ENCODE measurements at places on chromosomes 4 and X. TPM values are rescaled to one million over a fixed set of nuclear protein-coding genes. Genes with fewer than 3 reads are reported as not detected.

The CLTRN gene
- total RNA-seq = 0.28 TPM

The DUSP9 gene
- total RNA-seq = not detected

The ATP2B3 gene
- total RNA-seq = not detected

The PPP2R2C gene
- total RNA-seq = not detected

The MSANTD1 gene
- total RNA-seq = 0.74 TPM

The BEX2 gene
- total RNA-seq = 1.3 TPM

The PABPC1L2A gene
- not detected for total RNA-seq

The DCAF12L2 gene
- total RNA-seq = under 0.01 TPM

The TKTL1 gene
- total RNA-seq = not detected

The CD38 gene
- 0.14 TPM for total RNA-seq

The SRPK3 gene
- total RNA-seq = 0.43 TPM

The CCDC110 gene
- total RNA-seq = 2.0 TPM

The PABPC1L2B gene
- total RNA-seq = not detected

The FAM53A gene
- total RNA-seq = 0.85 TPM

The SLC9B1 gene
- total RNA-seq = 0.83 TPM

The XG gene
- total RNA-seq = 7.9 TPM

The SLC10A4 gene
- not detected for total RNA-seq

The PDGFC gene
- total RNA-seq = 31.6 TPM

The SSX2B gene
- not detected for total RNA-seq

The MAOA gene
- 4.8 TPM for total RNA-seq

The RS1 gene
- total RNA-seq = not detected

Measured in smooth muscle cell of bladder (primary cell).